Chondrocyte (in vitro differentiated cells): ENCODE measurements at places on chromosomes 3 and 15. TPM values are rescaled to one million over a fixed set of nuclear protein-coding genes. Genes with fewer than 3 reads are reported as not detected.

The LRTM1 gene
- total RNA-seq: not detected in 3 replicates

GRCh38 chr15:51793521-51794305, 35.7 kb upstream of the TMOD3 start:
- no peak for DNase-seq

DNA sequence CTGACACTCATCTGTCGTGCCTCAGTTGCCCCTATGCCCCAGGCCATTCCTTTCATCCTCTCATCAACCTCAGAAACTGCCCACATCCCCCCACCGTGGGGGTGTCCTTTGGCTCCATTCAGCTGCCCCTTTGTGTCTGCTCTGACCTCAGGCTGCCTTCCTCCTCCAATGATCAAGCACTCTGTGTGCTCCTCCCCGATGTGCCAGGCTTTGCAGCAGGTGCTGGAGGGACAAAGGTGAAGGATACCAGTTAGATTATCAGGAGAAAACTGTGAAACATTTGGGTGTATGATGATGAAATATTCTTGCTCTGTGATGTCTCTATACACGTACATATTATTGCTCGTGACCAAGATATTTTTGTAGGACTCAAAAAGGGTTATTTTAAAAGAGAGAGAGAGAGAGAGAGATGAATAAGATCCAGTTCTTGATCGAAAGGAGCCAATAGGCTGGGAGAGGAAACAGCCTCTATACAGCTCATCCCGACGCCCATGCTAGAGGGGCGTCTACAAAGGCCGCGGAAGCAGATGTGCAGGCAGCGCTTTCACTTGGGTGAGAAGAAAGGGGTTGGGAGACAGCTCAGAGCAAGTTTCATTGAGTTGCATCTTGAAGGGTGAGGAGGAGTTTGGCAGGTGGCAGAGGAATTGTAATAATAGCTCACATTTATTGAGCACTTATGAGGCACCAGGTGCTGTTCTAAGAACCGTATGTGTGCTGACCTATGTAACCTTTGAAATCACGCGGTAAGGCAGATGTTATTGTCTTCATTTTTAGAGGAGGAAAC, 28.3 kb upstream of the ADCY5 start:
- DNase-seq: no peak

The CFAP100 gene
- total RNA-seq: not detected in 3 replicates

DNA sequence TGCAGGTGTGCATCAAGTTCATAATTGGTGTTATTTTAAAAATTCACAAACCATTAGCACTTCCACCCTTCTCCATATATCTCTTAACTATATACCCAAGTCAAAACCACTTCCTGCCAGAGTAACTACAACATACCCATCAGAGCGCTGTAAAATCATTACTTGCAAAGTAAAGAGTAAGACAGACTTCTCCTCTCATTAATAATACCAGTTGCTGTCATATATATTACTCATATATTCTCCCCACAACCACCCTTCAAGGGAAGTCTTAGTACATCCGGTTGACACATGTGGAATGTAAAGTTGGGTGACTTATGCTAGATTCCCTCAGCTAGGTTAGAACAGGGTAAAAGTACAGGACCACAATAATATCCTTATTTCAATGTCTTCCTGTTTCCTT, 5.6 kb downstream of the TERC start:
- DNase-seq: no peak
